H7 (cell line): ENCODE measurements at places on chromosomes 3 and 15.

DNA sequence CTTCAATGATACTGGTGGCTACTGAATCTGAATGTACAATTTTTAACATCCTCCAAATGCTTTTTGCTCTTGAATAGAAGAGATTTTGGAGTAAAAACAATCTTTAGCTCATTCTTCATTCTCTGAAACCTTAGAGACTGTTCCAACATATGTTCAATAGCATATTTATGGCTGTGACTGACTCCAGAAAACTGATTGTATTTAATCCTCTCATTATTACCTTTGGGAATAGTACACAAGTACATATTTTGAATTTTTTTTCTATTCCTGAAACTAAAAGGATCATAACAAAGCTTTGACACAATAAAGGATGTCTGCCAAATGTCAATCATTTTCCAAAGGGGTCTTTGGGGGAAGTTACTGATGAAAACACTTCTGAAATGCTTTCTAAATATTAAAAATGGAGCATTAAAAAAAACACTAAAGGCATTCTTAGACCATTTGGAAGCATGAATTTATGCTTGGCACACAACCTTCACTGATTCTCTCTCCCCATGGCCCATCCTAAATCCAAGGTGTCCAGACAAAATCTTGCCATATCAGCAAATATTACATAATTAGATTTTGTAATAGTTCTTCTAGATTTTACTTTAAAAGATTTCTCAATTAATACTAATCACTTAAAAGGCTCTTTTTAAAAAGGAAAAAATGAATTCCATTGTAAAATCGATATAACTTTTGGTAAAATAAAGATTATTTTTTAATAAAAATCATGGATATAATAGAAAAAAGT, 936.8 kb downstream of the EPHA3 start:
- DNase-seq, result no peak

DNA sequence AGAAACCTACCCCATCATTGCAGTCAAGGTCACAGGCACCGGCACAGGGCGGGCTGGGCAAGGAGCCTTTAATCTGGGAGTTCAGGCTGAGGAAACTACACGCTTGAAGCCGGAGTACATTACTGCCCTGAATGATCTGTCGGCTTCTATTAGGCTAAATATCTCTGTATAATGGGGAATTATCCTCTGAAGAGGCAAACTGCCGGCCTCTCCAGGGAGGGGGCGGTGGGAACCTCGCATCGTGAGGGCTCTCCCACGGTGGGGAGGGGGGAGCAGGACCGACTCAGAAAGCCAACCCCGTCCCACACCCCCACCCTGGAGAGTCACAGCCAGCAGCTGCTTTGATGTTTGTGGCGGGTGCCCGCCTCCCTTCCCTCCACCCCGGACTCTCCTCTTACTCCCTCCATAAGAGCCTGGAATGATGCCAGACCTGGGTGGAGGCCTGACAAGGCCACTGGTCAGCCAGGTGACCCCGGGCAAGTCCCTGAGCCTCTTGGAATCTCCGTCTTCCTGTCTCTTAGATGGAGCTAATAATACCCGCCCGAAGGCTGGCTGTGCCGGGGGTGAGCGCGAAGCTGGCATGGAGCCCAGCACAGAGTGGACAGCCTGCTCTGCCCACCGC, 63.4 kb upstream of the LINGO1 start:
- no peak for DNase-seq

GRCh38 chr3:33799202-33799551, 747 bp downstream of the PDCD6IP start:
- DNase-seq, result no peak

- DNase-seq, result no peak
These were observed 27.3 kb downstream of the ENTPD3 start for GRCh38 chr3:40414270-40414669.

DNA sequence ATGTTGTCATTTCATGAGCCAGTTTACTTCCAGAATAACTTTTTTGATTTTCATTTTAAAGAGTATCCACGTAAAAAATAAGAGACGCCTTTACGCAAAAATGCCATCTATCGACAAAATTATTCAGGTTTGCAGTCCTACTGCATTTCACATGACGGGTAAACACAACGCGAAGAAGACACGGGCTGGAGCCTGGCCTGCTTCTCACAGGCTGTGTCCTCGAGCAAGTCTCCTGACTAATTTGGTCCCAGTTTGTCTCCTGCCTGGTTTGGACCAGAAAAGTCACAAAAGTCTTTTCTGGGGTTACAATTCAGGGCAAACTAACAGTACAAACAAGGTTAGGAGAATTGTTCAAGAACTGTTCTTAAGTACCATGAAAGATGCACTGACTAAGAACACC, 51.7 kb downstream of the CHSY1 start:
- no peak for DNase-seq

DNA sequence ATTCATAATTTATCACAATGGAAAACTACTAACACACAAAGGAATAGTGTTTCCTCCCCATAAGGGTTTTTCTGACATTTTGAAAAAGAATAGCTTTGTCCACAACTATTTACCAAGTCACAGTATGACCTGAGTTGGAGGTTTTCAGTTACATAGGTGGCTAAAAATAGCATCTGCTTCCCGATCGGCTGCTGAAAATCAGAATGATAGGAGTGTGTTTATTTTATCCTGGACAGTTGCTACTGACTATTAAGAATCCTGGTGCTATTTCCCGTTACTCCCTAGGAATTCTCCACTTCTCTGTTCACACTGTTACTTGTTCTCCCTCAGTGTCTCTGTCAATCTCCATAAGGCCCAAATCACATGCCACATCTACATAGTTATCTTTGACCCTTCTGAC, 353.9 kb upstream of the RARB start:
- no peak for DNase-seq

DNA sequence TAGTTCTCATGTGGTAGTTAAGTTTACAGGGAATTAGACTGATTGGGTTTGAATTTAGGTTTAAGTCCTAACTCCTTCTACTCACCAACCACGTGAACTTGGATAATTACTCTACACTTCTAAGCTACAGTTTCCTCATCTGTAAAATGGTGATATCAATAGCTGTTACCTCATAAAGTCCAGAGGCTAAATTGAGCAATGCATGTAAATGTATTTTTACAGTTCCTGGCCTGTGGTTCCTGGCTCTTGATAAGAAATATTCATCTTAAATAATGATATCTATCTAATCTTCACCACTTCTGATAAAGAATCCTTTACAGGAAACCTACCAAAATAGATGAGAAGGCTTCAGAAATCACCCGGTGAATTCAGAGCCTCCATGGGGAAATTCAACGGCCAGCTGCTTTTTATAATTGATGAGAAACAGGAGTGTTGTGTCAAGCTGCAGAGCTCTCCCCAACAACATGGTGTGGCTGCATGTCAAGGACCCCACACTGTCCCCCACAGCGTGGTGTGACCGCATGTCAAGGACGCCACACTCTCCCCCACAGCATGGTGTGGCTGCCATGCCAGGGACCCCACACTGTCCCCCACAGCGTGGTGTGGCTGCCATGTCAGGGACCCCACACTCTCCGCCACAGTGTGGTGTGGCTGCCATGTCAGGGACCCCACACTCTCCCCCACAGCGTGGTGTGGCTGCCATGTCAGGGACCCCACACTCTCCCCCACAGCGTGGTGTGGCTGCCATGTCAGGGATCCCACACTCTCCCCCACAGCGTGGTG, 80.8 kb upstream of the PEX5L start:
- DNase-seq, result no peak
